Activated T-helper 2 cell treated with anti-CD3 and anti-CD28 coated beads, Interferon-gamma antibody, Interleukin-2, Interleukin-4, amounts not matched to agents 10 μg/mL and 5 μg/mL and 100 μg/mL, durations not matched to agents 14 hours and 24 hours and 36 hours (primary cell): ENCODE measurements at places on chromosomes 1 and 21.
A peak's percentile ranks its signal among the peaks of the same experiment; 100 is the strongest.

DNA sequence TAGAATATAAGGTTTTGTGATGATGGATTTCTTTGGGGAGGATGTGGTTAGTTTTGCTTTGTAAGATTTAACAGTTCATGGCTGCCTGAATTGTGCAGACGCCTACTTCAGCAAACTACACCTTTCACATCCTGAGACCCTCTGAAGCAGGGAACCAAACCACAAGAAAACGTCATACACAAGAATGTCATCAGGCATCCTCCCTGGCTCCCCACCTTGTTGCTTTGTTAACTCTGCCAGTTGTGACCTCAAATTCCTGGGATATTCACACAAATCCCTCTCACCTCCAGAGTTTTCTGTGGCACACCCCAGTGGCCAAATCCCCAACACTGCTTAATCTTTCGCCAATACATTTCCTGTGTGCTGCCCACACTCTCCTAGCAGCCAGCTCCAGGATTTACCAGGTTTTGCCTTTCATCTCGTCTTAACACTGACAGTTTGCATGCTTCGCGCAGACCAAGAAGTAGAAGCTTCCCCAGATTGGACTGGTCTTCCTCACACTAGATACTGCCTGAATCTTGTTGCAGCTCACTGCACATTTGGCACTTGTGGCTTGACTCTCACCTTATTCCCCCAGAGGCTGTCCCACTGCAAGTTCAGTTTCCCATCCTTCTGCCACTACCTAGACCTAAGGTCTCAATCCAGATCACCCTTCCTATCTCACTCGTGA lies 51.1 kb upstream of the CTTNBP2NL start:
- H3K27ac ChIP-seq = no peak overlapping the region
- peak; percentile 9 for DNase-seq
- H3K27me3 ChIP-seq = peaks cover 8% of the 10 kb centered on the region
- no peak overlapping the region for H3K4me3 ChIP-seq
- no peaks in the 10 kb centered on the region for H3K36me3 ChIP-seq

- DNase-seq = no peak
- H3K36me3 ChIP-seq = no peaks in the 10 kb centered on the region
- H3K4me1 ChIP-seq = peaks cover 2% of the 10 kb centered on the region
- no peak overlapping the region for H3K27ac ChIP-seq
- peaks cover 11% of the 10 kb centered on the region for H3K27me3 ChIP-seq
Measured at GRCh38 chr1:31400393-31400792, 12.6 kb upstream of the SERINC2 start.

GRCh38 chr1:11470912-11471311 lies 8.0 kb upstream of the DISP3 start:
- DNase-seq = no peak
- no peaks in the 10 kb centered on the region for H3K27me3 ChIP-seq
- H3K4me3 ChIP-seq = no peak overlapping the region
- H3K27ac ChIP-seq = no peak overlapping the region
- H3K36me3 ChIP-seq = no peaks in the 10 kb centered on the region

GRCh38 chr1:205504311-205505075 lies at the start of gene CDK18:
Gene CDK18, plus strand, starts transcription at chr1:205504669. Its CDS starts 18,499 bp downstream, at chr1:205523168.
- H3K4me3 ChIP-seq = peak within 1 kb of the TSS; percentile 64
- DNase-seq = no peak
- H3K4me1 ChIP-seq = peaks cover 2% of the 10 kb centered on the region
- H3K27ac ChIP-seq = no peak within 1 kb of the TSS
